ENCODE measurements at places on chromosomes 2 and 18. TPM values are rescaled to one million over a fixed set of nuclear protein-coding genes. Genes with fewer than 3 reads are reported as not detected.

DNA sequence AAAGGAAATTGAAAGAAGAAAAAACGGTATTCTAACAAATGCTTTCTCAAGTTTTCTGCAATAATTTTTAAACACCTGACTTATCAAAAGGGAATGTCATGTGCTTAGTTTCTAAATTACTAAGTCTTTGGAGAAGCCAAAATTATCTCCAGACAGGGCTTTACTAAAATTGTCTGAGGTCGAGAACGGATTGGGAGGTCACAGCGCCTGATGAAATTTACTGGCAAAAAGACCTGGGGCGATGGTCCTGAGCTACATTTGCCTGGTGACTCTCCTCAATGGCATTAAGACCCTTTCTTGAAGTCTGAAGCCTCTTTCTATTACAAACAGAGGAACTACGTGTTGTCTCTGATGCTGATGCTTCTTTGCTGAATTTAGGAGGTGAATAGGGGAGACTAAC lies 291.8 kb upstream of the SESTD1 start:
- H3K4me3 ChIP-seq = no peak overlapping the region
- no peaks in the 10 kb centered on the region for H3K36me3 ChIP-seq
- H3K27me3 ChIP-seq = peaks cover 3% of the 10 kb centered on the region

DNA sequence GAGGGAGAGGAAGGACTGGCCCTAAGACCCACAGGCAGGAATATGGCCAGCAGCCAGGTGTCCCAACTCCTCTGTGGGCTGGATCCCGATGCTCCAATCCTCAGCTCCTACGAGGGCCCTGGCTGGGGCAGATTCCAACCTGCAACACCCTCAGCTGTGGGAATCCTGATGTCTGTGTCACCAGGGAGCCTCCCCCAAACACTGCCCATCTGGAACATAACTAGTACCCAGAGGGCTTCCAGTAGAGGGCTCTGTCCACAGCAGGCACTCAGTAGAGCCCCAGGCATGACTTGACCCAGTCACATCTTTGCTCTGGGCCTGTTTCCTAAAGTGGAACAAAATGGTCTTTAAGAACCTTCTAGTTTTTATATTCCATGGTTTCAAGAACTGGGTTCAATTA lies 20.6 kb upstream of the LOXHD1 start:
- H3K4me3 ChIP-seq = no peak overlapping the region
- no peaks in the 10 kb centered on the region for H3K36me3 ChIP-seq
- no peak overlapping the region for H3K27ac ChIP-seq
- peaks cover 15% of the 10 kb centered on the region for H3K27me3 ChIP-seq
- no peak for DNase-seq
- no peaks in the 10 kb centered on the region for H3K4me1 ChIP-seq

Gene GPR45
- not detected for total RNA-seq

Gene MC4R
- total RNA-seq = not detected

DNA sequence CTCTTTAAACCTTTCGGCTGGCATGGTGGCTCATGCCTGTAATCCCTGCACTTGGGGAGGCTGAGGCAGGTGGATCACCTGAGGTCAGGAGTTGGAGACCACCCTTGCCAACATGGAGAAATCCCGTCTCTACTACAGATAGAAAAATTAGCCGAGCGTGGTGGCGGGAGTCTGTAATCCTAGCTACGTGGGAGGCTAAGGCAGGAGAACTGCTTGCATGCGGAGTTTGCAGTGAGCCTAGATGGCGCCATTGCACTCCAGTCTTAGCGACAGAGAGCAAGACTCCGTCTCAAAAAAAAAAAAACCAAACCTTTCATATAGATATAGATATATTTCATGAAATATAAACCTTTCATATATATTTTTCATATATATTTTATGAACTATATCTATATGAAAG lies 864.7 kb downstream of the TRIB2 start:
- no peak for DNase-seq
- H3K4me3 ChIP-seq = no peak overlapping the region

Gene TEX44
- not detected for total RNA-seq

DNA sequence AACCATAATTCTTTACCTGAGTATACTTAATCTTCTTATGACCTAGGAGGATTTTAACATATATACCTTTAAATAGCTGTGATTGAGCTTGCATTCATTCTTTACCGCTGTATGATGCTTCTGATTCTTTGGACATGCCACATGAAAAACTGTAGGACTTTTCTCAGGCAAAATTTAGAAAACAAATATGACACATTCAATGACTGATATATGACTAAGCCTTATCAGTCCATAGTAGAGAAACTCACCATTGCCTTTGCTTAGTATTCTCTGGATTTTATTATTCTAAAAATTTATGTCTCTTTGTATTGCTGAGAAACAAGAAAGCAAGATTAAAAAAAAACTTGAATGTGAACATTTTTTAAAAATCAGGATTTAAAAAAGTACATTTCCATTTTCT lies 3.7 kb downstream of the FAM171B start:
- peaks cover 12% of the 10 kb centered on the region for H3K4me1 ChIP-seq
- DNase-seq = no peak
- no peak overlapping the region for H3K4me3 ChIP-seq
- H3K27ac ChIP-seq = no peak overlapping the region

DNA sequence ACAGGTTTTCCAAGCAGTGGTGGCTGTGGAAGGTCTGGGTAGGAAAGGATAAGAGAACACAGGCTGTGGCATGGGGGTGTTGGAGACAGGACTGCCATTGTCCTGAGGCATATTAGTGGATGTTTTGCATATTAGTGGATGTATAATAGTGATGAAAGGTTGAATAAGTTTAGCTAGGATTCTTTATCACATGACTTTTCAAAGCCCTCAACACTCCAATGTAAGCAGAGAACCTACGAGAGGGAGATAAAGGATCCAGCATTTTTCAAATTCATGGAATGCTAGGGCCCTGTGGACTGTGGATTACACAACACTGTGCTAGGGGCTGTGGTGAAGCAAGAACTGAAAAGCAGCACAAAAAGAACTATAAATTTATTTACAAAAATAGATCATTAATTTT lies 63.2 kb downstream of the POLE4 start:
- no peak for DNase-seq
- H3K4me3 ChIP-seq = no peak overlapping the region
- no peak overlapping the region for H3K27ac ChIP-seq

GRCh38 chr2:189580241-189580651 lies 340 bp downstream of the SLC40A1 start:
- H3K36me3 ChIP-seq = no peaks in the 10 kb centered on the region
- peaks cover 19% of the 10 kb centered on the region for H3K4me1 ChIP-seq

- no peak overlapping the region for H3K4me3 ChIP-seq
- no peaks in the 10 kb centered on the region for H3K36me3 ChIP-seq
- no peak for DNase-seq
- no peaks in the 10 kb centered on the region for H3K4me1 ChIP-seq
- H3K27ac ChIP-seq = no peak overlapping the region
- no peaks in the 10 kb centered on the region for H3K27me3 ChIP-seq
These were observed 732.7 kb downstream of the NR4A2 start for GRCh38 chr2:155599834-155600233.

DNA sequence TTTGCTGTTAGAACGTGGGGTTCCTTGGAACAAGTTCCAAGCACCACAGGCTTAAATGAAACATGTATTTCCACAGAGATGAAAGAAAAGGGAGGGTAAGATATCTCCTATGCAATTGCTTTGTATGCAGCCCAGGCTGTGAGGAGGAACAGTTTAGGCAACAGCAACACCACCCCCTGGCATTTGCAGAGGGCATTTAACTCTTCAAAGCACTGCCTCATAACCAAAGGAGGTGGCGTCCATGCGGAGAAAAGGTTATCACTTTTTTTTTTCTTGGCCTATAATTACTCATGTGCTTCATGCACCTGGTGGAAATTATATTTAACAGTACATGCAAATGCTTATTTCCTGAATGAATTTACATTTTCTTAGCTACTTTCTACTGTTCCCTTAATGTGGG lies 286.0 kb downstream of the LPIN1 start:
- no peak overlapping the region for H3K27ac ChIP-seq
- H3K27me3 ChIP-seq = peaks cover 13% of the 10 kb centered on the region
- H3K4me1 ChIP-seq = no peaks in the 10 kb centered on the region

GRCh38 chr2:159613651-159614285 lies 2.6 kb downstream of the BAZ2B start:
- H3K4me1 ChIP-seq = peaks cover 11% of the 10 kb centered on the region
- no peak for DNase-seq
- H3K36me3 ChIP-seq = no peaks in the 10 kb centered on the region
- H3K27ac ChIP-seq = no peak overlapping the region
- peaks cover 39% of the 10 kb centered on the region for H3K27me3 ChIP-seq

- no peak overlapping the region for H3K27ac ChIP-seq
- no peak for DNase-seq
- peaks cover 3% of the 10 kb centered on the region for H3K4me1 ChIP-seq
- peaks cover 42% of the 10 kb centered on the region for H3K36me3 ChIP-seq
- no peaks in the 10 kb centered on the region for H3K27me3 ChIP-seq
- no peak overlapping the region for H3K4me3 ChIP-seq
These were observed 10.4 kb downstream of the DNAJC10 start for GRCh38 chr2:182726473-182726872.

Gene SLC8A1
- 3.4 TPM for total RNA-seq

Gene ARHGAP25
- total RNA-seq = 37.8 TPM

DNA sequence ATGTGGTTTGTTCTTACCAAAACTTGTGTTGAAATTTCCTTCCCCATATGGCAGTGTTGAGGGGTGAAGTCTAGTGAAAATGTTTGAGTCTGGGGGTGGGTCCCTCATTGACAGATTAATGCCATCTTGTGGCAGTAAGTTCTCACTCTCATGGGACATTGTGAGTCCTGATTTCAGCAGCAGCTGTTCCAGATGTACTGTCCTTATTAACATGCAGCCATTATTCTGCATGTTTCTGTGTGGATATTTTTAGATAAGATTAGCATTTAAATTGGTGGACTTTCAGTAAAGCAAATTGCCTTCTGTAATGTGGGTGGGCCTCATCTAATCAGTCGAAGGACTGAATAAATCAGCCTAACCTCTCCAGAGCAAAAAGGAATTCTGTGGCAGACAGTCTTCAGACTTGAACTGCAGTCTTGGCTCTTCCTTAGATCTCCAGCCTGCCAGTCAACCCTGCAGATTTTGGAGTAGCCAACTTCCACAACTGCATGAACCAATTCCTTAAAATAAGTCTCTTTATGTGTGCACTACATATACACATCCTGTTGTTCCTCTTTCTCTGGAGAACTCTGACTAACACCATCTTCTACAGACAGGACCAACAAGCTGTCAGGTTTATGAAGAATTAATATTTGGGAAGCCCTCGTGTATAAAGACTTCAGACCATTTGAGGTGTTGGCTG lies 138.7 kb upstream of the ZNF516 start:
- DNase-seq = no peak
- H3K27me3 ChIP-seq = peaks cover 14% of the 10 kb centered on the region
- H3K27ac ChIP-seq = no peak overlapping the region
- H3K4me1 ChIP-seq = no peaks in the 10 kb centered on the region

- H3K27me3 ChIP-seq = no peaks in the 10 kb centered on the region
- peak overlapping the region; percentile 30 for H3K27ac ChIP-seq
- no peak overlapping the region for H3K4me3 ChIP-seq
- peaks cover 3% of the 10 kb centered on the region for H3K36me3 ChIP-seq
- DNase-seq = no peak
These were observed 67.8 kb downstream of the ODC1 start for GRCh38 chr2:10380048-10380926.

DNA sequence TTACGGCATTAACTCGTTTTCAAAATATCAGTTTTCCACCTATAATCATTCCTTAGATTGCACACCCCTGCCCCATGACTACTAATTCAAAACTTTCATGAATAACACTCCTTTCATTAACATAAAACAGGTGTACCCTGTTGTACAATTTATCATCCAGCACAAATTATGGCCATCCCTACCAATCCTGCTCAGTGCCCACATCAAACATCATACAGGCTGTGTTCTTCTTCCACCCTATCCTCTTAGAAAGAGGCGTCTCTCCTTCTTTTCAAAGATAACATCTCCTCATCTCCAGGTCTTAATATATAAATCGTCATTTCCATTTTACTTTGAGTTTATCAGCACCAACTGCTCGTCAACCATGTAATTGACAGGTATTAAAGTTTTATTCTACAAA lies 67.6 kb downstream of the SLC66A3 start:
- no peaks in the 10 kb centered on the region for H3K4me1 ChIP-seq
- H3K36me3 ChIP-seq = peaks cover 21% of the 10 kb centered on the region
- H3K27me3 ChIP-seq = no peaks in the 10 kb centered on the region
- H3K4me3 ChIP-seq = no peak overlapping the region

DNA sequence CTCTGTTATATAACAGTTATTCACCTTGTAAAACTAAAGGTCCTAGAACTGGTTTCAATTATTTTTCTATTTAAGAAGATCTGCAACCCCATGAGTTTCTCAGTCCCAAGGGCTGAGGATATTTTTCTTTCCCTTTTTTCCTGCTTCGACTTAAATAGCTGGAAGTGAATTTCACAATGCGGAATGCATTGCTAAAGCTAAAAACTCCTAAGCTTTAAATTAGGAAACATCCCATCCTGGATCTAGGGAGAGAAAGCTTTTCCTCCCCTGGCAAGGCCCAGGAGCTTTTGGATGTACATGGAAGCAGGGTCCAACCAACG lies 1.4 kb downstream of the RFX8 start:
- peaks cover 2% of the 10 kb centered on the region for H3K36me3 ChIP-seq
- peak overlapping the region; percentile 82 for H3K4me3 ChIP-seq
- H3K4me1 ChIP-seq = peaks cover 37% of the 10 kb centered on the region
- H3K27me3 ChIP-seq = no peaks in the 10 kb centered on the region

GRCh38 chr18:48184118-48184517 lies 225.1 kb downstream of the ZBTB7C start:
- no peak overlapping the region for H3K4me3 ChIP-seq
- DNase-seq = no peak
- no peaks in the 10 kb centered on the region for H3K4me1 ChIP-seq
- no peaks in the 10 kb centered on the region for H3K36me3 ChIP-seq
- no peak overlapping the region for H3K27ac ChIP-seq

Gene ALPG
- not detected for total RNA-seq

Gene SP110
- total RNA-seq = 137 TPM

GRCh38 chr2:203412546-203413331 lies 84.5 kb downstream of the ABI2 start:
- peaks cover 1% of the 10 kb centered on the region for H3K4me1 ChIP-seq
- no peaks in the 10 kb centered on the region for H3K27me3 ChIP-seq
- no peak overlapping the region for H3K4me3 ChIP-seq
- H3K27ac ChIP-seq = no peak overlapping the region
- H3K36me3 ChIP-seq = peaks cover 31% of the 10 kb centered on the region

DNA sequence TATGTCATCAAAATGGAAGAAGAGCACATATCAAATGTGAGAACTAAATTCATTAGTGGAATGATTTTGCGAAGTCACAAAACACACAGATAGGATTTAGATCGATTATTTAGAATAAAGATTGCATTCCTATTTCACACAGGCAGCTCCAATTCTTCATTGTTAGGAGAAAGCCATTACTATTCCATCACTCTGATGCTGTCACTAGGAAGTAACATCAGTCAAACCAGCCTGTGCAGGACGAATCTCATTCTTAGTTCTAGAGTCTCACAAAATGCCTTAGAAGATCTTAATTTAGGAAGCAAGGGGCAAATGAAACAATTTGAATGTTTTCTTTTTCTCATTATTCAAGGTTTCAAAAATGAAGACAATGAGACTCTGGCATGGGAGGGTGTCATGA lies 44.0 kb upstream of the SPP2 start:
- peaks cover 64% of the 10 kb centered on the region for H3K27me3 ChIP-seq
- no peaks in the 10 kb centered on the region for H3K36me3 ChIP-seq
- no peak for DNase-seq
- no peak overlapping the region for H3K27ac ChIP-seq
- H3K4me3 ChIP-seq = no peak overlapping the region

Gene LDLRAD4
- total RNA-seq = 36.5 TPM

GRCh38 chr2:240643093-240643810 lies 18.0 kb downstream of the GPR35 start:
- peaks cover 5% of the 10 kb centered on the region for H3K4me1 ChIP-seq
- peaks cover 2% of the 10 kb centered on the region for H3K27me3 ChIP-seq
- peaks cover 2% of the 10 kb centered on the region for H3K36me3 ChIP-seq
- no peak for DNase-seq
- no peak overlapping the region for H3K4me3 ChIP-seq

- no peak for DNase-seq
- no peaks in the 10 kb centered on the region for H3K36me3 ChIP-seq
- H3K27me3 ChIP-seq = no peaks in the 10 kb centered on the region
- no peaks in the 10 kb centered on the region for H3K4me1 ChIP-seq
These were observed 188.1 kb downstream of the LAMA1 start for GRCh38 chr18:6929370-6930102.

Data from activated CD4-positive, alpha-beta T cell treated with anti-CD3 and anti-CD28 coated beads, Interleukin-2, amount 10 ng/mL, durations not matched to agents 24 days and 14 days (primary cell).